Activated CD8-positive, alpha-beta memory T cell treated with anti-CD3 and anti-CD28 coated beads for 1 hour (primary cell): ENCODE measurements at places on chromosomes 5 and 9.

GRCh38 chr5:56323505-56323904 lies 90.4 kb upstream of the ANKRD55 start:
- no peak for DNase-seq

DNA sequence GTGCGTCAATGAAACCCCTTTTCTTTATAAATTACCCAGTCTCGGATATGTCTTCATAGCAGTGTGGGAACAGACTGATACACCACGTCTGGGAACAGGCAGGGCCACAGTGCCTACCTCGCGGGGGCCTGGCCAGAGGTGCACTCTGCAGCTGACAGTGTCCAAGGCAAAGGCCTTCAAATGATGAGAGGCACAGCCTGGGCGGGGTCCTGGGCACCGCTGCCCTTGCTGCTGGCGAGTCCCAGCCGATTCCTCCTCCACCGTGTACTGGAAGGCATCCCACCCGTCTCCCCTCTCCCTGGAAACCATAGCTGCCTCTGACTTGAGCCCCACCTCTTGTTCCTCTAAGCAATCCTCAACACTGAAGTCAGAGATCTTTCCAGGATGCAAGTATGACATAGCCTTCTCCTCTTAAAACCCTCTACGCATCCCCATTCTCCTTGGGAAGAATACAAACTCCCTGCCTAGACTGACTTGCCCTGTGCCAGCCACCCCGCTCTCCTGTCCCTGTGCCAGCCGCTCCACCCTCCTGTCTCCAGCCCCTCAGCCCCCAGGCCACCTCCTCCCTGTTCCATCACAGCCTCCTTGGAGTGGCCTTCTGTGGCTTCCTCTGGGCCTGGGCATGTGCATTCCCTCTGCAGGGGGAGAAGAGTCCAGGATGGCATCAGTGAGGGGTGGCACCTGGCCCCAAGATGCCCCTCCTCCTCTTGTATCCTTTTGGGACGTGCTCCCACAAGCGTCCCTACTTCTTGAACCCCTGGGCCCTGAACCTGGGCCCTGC lies 8.1 kb upstream of the COL5A1 start:
- no peak for DNase-seq

- no peak for DNase-seq
Measured at GRCh38 chr5:138884554-138884953, 9.4 kb upstream of the LRRTM2 start.

- DNase-seq = no peak
Measured at GRCh38 chr9:31253800-31254762, 1130.4 kb upstream of the ACO1 start.

- no peak for DNase-seq
Measured at GRCh38 chr5:30894811-30895210, 298.7 kb upstream of the CDH6 start.
